Left lung (tissue), 14 donors: ENCODE measurements at places on chromosomes 12 and 14. TPM values are rescaled to one million over a fixed set of nuclear protein-coding genes. Genes with fewer than 3 reads are reported as not detected.
A peak's percentile ranks its signal among the peaks of the same experiment; 100 is the strongest.

- H3K27ac ChIP-seq = no peak overlapping the region
- no peaks in the 10 kb centered on the region for H3K4me1 ChIP-seq
- no peak for DNase-seq
- H3K36me3 ChIP-seq = peaks cover 15% of the 10 kb centered on the region
Observed at GRCh38 chr14:103773521-103773920, 57.9 kb downstream of the ZFYVE21 start.

GPRC5A gene
- 478 TPM for total RNA-seq

- peaks cover 28% of the 10 kb centered on the region for H3K27me3 ChIP-seq
- DNase-seq = peak; percentile 26
- H3K4me3 ChIP-seq = no peak overlapping the region
- H3K27ac ChIP-seq = no peak overlapping the region
- H3K4me1 ChIP-seq = no peaks in the 10 kb centered on the region
Observed at GRCh38 chr12:2051700-2052621, 826 bp upstream of the CACNA1C start.

DNA sequence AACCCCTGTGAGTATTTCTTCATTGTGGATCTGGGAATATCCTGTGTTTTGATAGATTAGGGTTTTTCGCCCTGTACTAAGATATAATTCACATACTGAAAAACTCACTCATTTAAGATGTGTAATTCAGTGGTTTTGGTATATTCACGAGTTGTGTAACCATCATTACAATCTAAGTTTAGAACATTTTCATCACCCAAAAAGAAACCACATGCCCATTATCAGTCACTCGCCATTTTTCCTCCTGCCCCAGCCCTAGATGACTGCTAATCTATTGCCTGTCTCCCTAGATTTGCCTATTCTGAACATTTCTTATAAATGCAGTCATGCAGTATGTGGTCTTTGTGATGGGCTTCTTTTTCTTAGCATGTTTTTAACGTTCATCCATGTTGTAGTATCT lies 67.9 kb upstream of the ATF1 start:
- no peak for DNase-seq
- no peaks in the 10 kb centered on the region for H3K4me1 ChIP-seq
- no peaks in the 10 kb centered on the region for H3K36me3 ChIP-seq
- no peaks in the 10 kb centered on the region for H3K27me3 ChIP-seq
